ENCODE measurements at places on chromosomes 7 and 10.

DNA sequence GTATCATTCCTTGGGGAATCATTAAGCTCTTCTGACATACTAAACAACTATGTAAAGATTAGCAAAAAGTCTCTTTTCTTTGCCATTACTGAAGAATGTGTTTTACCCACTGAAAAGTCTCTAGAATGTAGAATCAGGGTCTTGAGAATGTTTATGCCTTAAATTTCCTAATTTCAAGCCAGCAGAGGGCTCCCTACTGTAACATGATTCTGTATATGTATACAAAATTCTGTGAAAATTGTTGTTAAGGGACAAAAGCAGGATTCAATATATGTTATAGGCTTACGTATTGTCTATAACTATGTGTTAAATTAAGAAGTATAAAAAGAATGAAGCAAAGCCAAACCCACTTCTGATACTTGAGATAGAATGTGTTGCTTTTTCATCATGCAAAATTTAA lies 296.9 kb upstream of the DGKB start:
- DNase-seq: no peak

- DNase-seq: no peak
Observed at GRCh38 chr7:70104243-70104642, 506.0 kb downstream of the AUTS2 start.

DNA sequence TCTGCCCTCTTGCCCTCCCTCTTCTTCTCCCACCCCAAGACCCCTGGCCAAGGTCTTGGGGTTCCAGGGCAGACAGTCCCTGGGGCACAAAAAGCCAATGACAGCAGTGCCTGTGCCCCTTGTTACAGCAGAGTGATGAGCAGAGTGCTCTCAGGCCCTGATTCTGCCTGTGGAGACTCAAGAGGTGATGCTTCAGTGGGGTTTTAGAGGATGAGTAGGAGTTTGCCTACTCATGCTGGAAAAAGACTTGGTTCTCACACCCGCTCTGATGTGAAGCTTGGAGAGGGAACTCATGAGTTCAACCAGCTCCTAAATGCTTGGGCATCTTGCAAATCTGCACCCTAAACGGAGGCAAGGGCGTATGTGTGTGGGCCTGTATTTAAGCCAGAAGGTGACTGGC lies 58.2 kb downstream of the CAMK2B start:
- DNase-seq: no peak

GRCh38 chr7:133910761-133911160 lies 216.4 kb upstream of the LRGUK start:
- DNase-seq: no peak

GRCh38 chr10:106931159-106931852 lies 233.2 kb downstream of the SORCS1 start:
- DNase-seq: no peak

GRCh38 chr10:88291289-88292184 lies 291.6 kb downstream of the RNLS start:
- DNase-seq: no peak

- DNase-seq: peak; percentile 84
Observed at GRCh38 chr10:70652761-70653657, 19.3 kb upstream of the ADAMTS14 start.

DNA sequence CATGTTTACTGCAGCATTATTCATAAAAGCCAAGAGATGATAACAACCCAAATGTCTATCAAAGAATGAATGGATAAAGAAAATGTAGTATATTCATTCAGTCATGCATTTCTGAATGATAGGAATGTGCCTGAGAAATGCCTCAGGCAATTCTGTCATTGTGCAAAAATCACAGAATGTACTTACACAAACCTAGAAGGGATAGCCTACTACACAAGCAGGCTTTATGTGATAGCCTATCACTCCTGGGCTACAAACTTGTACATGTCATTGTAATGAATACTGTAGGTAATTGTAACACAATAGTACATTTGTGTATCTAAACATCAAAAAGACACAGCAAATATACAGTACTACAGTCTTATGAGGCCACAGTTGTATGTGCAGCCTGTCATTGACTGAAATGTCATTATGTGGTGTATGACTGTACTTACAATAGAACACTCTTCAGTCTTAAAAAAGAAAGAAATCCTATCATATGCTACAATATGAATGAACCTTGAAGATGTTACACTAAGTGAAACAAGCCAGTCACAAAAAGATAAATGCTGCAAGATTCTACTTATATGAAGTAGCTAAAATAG lies 141.8 kb upstream of the GPR22 start:
- no peak for DNase-seq

- DNase-seq: no peak
Observed at GRCh38 chr10:64346389-64346788, 825.2 kb downstream of the REEP3 start.

DNA sequence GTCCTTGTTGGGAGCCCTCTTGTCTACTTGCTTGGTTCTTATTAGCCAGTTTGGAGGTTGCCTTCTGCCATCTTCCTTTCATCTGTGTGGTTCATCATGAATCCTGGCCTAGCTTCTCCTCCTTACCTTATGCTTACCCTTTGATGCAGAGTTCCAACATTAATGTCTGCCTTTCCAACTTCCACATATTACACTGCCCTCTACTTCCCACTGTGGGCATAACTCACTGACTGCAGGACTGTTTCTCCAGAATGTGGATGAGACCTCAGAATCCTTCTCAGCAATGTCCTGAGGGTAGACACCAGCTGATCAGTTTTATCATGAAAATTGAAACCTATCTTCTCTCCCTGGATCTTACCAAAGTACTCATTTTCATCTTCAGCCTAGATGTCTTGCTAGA lies 491.0 kb downstream of the LRMDA start:
- DNase-seq: no peak

DNA sequence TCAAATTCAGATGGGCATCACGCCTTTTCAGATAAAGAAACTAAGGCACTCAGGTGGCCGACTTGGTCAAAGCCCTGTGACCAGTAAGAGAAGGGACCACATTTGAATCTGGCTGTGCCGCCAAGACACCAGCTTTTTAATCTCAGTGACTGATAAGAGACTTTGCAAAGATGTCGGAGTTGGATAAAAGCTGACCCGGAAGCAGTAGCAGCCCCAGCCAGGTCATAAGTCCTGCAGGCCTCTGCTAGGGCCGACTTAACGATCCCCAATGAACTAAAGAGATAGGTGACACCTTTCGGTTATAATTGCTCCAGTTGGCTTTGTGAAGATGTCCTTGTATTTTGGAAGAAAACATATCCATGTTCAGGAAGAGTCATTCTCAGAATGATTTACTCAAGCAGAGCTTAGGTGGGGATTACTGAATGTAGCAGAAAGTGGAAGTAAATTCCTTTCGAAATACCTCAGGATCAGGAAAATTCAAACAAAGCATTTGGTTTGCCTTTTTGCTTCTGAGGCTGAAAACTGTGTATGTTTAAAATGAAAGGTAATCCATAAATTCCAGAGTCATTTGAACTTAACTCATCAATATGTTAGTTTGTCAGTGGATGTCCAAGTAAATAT lies 164.2 kb upstream of the PITRM1 start:
- DNase-seq: no peak

- no peak for DNase-seq
Observed at GRCh38 chr7:98802781-98803110, 67.1 kb downstream of the TMEM130 start.

- DNase-seq: no peak
Observed at GRCh38 chr10:22631646-22632278, 82.6 kb downstream of the PIP4K2A start.

- DNase-seq: no peak
Observed at GRCh38 chr7:50366311-50366710, 61.8 kb downstream of the IKZF1 start.

DNA sequence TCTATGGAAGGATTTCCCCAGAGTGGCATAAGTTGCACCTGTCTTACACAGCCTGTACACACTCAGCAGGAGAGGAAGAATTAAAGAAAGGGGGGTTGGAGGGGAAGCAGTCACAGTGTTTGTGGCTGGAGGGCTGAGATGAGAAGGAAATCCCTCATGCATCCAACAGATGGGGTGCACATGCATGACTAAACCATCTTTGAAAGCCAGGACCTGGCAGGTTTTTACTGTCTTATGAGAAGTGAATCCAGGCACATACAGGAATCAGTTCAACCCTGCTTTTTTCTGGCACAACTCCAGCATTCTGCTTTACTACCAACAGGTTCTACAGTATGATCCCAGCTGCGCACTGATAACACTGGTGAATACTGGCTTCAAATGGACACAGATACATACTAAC lies 107.7 kb downstream of the CACNA2D1 start:
- no peak for DNase-seq

- no peak for DNase-seq
Observed at GRCh38 chr10:124674768-124675222, 69.4 kb downstream of the FAM53B start.

DNA sequence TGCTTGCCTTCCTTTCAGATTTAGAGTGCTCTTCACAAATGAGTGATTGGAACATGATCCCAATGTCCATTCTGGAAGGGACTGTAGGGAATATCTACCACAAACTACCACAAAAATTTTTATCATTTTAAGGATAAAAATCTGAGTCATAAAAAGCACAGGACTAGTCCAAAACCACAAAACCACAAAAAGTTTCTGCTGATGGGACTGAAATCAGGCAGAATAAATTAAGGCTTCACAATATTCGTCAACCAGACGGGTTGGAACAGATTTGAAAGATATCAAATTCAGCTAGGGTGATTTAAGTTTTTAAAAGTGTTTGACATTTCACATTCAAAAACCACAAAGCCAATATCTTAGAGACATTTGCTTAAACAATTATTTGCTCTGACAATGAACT lies 100.1 kb upstream of the PTN start:
- no peak for DNase-seq

GRCh38 chr10:51683031-51683691 lies 16.2 kb downstream of the CSTF2T start:
- no peak for DNase-seq

GRCh38 chr7:22181663-22182062 lies 175.3 kb downstream of the RAPGEF5 start:
- DNase-seq: no peak

GRCh38 chr7:140304191-140304799 lies 94.0 kb downstream of the SLC37A3 start:
- DNase-seq: no peak

- no peak for DNase-seq
Observed at GRCh38 chr7:35319606-35320005, 65.7 kb upstream of the TBX20 start.

- no peak for DNase-seq
Observed at GRCh38 chr10:124123156-124123555, 29.8 kb upstream of the CHST15 start.

DNA sequence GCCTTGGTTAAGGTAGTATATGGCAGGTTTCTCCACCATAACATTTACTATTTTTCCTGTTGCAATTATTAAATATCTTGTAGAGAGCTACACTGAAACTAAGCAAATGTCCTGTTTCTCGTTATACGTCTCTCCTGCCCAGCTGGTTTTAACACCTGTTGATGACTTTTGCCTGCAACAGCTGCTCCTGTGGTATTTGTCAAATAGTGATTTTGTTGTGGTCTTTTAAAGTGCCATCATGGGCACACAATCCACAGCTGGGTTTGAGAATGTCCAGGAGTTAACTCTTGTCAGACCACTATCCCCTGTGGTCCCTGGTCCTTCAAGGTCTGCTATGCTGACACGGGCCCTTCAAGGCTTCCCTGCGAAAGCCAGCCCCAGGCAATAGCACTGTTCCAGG lies 24.9 kb upstream of the SEC61G start:
- no peak for DNase-seq

- DNase-seq: no peak
Observed at GRCh38 chr10:28681291-28681763, 4.0 kb downstream of the BAMBI start.

GRCh38 chr7:103640031-103640779 lies 194.2 kb upstream of the SLC26A5 start:
- DNase-seq: no peak

GRCh38 chr7:98943336-98943735 lies 65.0 kb downstream of the TRRAP start:
- no peak for DNase-seq

DNA sequence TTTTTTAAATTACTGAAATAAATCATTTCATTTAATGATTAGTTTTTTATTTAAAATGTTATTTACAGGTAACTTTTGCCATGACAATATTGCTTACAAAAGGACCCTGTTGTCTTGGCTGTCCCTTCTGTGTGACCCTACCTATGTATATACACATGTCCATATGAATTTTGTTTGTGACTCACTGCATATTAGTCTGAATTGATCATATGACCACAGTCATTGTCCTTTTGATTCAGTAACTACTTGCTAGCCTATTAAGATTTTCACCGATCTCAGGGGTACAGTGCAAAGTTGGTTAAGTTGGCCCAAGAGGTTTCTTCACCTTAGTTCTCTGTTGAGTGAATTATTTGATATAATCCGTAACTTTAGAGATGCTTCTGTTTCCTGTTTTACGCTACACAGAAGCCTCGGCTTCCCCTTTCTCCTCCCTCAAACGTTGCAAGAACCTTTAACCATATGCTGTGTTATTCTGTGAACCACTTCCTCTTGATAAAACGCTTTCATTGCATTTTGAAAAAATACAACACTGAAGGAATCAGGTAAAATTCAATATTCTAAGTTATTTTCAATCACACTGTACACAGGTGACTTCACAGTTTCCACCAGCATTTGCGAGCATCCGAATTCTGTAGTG lies 43.9 kb downstream of the APBB1IP start:
- DNase-seq: no peak

GRCh38 chr10:31939797-31940708 lies 11.4 kb upstream of the ARHGAP12 start:
- no peak for DNase-seq

- no peak for DNase-seq
Observed at GRCh38 chr10:122375679-122376160, 1.2 kb downstream of the PLEKHA1 start.

DNA sequence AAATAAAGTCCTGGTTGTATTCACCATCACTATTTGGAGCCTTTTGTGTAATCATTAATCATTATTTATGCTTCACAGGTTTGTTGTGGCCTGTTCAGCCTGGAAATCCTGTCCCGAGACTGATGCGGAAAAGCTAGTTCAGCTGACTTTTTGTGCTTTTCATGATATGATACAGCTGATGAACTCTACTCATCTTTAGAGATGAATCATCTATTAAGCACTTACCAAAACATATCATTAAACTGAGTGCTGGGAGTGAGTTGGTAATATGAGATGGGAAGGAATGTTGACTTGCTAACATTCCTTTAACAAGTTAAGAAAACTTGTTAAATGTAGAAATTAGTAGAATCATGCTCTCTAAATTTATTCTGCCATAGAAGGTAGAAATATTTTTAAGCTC lies 53.0 kb downstream of the CROT start:
- DNase-seq: no peak

- DNase-seq: no peak
Observed at GRCh38 chr7:20858951-20859350, 72.3 kb upstream of the SP8 start.

All from heart right ventricle (tissue), 16 donors.